Brain microvascular endothelial cell (primary cell): ENCODE measurements at places on chromosomes 11 and 22.

- DNase-seq = no peak
Observed at GRCh38 chr11:45048313-45048841, 97.7 kb upstream of the TP53I11 start.

DNA sequence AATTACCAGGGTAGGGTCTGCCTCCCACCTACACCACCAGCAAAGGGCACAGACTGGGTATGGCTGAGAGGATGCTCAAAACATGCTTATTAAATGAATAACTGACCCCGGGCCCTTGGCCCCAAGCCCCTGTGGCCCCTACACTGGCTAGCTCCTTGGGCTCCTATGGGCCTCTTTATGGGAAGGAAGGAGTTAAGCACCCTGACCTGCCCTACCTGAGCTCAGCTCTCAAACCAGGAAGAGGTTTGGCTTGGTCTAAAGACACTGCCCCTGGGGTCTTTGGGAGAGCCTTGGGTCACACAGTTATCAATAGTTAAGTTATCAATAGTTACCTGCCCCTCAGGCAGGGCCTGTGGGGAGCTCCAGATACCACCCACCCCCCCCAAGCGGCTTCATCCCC is 1.2 kb downstream of the USH1C start:
- DNase-seq = no peak

- DNase-seq = no peak
Observed at GRCh38 chr11:66081505-66081904, 11.4 kb downstream of the PACS1 start.

DNA sequence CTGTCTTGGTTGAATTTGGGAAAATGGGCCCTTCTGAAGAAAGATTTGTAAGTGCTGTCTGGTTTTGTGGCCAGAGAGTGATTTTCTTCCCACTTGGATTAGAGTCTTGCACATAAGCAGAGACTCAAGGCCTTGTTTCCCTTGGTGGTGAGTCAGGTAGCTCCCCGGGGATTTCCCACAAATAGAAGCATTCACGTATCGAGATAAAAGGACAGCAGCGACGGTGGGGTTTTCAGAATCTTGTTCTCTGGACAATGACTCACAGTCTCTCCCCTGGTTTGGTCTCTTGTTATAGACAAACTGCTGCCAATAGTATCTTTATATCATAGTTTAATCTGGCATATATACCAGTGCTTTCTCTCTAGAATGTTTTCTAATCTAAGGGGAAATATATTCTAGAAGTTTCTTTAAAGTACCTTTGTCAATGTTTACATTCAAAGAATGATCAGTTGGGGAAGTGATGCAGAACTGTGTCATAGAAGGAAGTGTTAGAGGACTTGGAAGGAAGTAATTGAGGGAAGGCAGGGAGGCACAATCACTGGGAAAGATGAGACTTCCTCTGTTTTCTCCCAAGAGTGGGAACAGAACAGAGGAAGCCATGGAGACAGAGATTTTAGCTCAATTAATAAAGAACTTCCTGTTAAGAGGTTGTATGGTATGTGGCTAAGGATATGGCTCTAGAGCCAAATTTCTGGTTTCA is 18.1 kb downstream of the POLA2 start:
- peak; percentile 99 for DNase-seq

- no peak for DNase-seq
Observed at GRCh38 chr11:96567176-96567575, 177.4 kb downstream of the JRKL start.

DNA sequence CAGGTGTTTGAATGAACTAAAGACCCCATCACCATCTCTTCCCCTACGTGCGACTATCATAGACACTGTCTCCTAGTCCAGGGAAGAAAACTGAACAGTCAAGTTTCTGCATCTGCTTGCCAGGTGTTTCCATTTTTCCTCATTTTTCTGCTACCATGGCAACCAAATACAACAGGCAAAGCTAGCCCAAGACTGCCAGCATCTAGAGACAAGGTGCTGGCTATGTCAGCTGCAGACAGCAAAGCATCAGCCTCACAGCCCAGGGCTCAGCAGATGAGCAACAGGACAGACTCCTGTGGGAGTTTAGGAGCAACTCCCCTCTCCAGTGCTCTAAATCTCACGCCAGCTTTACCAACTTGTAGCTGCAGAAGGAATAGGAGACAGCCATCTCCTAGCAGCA is 124.3 kb downstream of the C11orf58 start:
- no peak for DNase-seq

DNA sequence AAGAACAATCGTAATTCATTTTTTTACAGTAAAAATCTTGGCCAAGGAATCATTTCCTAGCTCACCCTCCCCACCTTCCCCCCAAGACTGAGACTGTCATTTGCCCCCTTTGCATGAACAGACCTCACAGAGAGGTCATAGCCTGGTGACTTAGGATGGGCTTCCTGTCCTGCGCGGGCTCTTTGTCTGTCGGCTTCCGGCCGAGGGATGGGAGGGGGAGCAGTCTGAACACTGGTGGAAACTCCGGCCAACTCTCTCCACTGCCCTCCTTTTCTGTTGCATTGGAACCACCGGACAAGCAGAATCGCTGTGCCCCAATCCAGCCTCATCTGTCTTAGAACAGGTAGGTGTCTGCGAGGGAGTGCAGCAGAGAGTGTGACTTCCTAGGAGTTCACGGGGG is 41.7 kb downstream of the TEAD1 start:
- no peak for DNase-seq

- no peak for DNase-seq
Observed at GRCh38 chr11:65777241-65777640, 3.5 kb downstream of the AP5B1 start.

DNA sequence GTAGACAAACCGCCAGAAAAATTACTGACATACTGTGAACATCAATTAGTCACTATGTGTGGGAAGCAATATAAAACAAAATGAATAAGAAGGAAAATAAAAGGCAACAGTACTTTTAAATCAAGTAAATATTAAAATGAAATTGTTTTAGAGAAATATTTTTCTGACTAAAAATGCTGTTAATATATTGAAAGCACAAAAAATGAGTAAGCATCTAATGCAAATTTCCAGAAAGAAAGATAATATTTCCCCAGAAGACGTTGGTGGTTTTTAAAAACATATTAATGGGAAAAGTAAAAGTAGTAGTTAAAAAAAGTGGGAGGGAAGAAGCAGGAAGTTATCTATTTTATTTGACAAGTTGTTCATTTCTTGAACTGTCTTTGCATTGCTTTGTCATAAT is 16.5 kb downstream of the XKR3 start:
- DNase-seq = no peak

DNA sequence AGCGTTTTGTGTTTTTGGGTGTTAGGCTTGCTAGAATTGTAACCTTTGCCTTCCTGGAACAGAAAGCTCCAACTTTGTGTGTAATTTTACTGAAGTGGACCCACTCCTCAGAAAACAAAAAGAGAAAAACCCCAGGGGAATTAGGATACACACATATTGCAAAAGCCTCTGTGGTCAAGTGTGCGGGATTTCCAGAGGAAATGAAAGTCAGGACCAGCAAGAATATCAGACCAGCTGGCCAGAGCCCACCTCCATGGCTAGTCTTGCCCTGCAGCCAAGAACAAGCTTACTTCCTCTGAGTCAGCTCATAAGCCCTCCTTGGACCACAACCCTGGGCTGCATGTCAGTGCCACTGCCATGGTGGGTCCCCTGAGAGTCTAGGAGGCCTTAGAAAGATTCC is 37.0 kb upstream of the FTH1 start:
- DNase-seq = peak; percentile 56

DNA sequence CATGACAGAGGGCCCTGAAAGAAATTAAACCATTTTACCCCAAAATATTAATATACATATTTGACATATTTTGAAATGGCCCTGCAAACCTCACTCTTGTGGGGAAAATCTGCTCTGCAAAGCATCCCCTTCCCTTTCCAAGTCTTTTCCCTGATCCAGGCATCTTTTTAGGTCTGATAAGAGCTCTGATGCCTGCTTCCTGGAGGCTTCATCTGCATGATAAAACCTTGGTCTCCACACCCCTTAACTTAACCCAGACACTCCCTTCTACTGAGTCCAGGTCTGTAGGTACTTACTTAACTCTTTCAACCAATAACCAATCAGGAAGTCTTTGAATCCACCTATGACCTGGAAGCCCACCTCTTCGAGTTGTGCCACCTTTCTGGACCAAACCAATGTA is 1.8 kb upstream of the LGALS12 start:
- no peak for DNase-seq

DNA sequence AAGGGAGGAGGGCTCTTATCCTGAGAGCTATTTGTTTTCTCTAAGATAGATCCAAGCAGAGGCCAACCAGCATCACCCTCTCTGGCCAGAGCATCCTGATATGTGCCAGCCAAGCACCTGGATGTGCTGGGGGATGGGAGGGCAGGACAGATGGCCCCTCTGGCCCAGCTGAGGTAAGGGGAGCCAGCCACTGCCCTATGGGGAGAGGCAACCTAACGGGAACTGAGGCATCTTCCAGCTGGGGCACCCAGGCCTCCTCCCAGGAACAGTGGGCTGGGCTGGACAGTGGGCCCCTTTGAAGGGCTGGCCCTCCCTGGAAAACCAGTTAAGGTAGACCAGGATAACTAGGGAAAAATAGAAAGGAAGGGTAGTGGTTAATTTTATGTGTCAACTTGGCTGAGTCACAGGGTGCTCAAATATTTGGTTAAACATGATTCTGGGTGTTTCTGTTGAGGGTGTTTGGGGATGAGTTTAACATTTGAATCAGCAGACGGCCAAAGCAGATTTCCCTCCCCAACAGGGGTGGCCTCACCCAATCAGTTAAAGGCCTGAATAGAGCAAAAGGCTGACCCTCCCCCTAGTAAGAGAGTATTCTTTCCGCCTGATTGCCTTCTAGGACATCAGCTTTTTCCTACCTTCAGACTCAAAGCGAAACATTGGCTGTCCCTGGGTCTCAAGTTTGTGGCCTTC is 595.1 kb downstream of the BUD13 start:
- no peak for DNase-seq

DNA sequence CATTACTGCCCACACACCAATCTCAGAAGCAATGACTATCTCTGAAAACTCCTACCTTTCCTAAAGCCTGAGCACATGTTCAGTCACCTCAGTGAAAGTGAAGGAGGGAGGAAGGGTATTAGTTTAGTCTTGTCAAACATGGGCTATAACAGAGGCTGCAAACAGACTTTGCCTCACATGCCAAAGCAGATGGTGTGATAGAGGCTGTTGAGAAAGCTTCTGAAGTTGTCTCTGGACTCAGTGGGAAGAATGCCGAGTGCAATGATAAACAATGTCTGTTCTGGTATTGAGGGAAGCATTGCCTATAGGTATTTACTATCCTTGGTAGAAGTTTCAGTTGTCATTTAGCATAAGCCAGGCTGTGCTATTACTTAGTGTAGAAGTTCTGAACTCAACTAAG is 314.5 kb upstream of the CCDC90B start:
- no peak for DNase-seq

DNA sequence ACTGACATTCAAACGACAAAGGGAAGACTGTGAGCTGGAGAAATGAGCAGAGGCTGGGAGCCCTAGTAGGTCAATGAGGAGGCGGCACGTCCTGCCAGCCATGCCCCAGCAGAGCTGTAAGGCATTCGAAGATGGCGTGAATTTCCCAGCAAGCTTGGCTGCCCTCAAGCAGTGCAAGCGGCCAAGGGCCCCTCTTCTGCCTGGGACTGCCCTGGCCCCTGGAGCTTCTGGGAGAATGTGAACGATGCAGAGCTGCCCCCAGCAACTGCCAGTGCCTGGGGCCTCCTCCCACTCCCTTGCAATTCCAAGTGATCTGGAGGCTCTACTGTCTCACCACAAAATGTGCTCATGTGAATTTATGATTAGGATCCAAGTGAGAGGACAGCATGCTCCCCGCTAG is 4.3 kb downstream of the PPM1F start:
- DNase-seq = no peak

DNA sequence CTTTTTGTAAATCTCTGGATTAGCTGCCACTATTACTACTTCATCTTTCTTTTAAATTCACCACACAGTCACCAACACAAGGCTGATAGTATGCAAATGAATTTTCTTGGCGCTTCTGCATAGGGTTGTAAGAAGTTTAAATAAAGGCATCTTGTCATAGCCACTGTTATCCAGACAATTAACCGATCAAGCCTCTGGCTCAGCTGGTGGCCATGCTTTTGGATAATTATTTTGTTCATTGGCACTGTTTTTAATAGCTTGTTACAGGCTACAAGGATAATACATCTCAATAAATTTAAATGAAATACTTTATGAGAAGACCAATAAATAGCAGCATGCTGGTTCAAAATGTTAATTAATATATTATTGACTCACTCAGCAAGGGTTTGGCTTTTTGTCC is 1261.0 kb downstream of the FAM181B start:
- DNase-seq = no peak
